ENCODE measurements at places on chromosomes 7 and 10.

- no peak for DNase-seq
Observed at GRCh38 chr10:61970182-61971002, 68.9 kb downstream of the ARID5B start.

DNA sequence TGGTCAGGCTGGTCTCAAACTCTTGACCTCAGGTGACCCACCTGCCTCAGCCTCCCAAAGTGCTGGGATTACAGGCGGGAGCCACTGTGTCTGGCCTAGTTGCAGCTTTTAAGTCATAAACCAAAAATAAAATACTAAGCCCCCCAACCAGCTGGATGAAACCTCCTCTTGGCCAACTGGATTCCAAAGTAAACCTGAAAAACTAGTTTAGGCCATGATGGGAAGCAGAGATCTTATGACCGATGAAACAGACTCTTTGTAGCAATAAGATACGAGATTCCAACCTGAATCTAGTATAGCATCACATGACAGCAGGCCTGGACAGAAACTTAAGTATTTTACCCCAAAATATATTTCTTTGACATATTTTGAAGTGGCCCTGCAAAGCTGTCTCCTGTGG lies 9.1 kb upstream of the MCM10 start:
- DNase-seq = no peak

DNA sequence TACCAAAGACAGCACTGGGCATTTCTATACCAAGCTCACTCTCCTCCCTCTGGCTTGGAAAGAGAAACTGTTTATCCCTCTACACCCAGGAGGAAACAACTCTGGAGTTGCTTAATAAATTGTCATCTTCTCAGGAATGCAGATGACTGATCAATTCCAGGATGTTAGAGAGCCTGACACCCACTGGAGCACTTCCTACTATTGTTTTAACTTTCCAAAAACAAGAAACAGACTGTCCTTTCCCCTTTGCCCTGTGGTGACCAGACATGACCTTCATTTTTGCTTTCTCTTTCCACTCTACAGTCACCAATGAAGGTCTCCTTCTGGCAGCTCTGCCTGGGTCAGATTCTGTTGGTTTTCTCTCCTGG lies 19.6 kb downstream of the GIMAP4 start:
- no peak for DNase-seq

DNA sequence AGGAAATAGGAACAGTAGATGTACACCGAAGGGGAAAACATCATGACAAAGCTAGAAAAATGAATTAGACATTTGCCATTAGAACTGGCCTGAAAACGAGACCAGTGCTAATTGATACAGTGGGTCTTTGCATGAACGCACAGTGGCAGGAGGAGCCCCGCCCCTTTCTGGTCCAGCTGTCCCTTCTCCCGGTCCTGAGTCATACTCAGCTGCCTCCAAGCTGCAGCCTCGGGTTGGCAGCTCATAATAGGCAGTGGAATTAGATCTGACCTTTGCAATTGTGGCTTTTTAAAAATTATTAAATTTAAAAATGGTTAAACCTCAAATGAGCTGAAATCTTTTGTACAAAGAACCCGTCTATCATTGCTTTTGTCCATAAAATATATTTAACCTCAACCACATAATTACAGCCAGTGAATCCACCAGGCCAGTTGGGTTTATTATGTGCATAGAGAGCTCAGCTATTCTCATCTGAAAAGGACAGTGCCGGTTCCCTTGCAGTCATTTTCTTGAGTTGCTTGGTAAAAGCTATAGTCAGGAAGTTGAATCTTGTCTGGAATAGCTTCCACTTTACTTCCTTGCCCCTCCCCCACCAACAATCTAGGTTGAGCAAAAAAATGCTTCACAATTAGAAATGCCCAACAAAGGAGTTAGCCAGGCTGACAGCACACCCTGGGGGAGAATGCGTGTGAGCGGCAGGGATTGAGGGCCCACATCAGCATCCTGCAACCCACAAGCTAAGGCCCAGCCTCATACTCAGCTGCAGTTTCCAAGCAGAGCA lies 147.1 kb downstream of the BUB3 start:
- no peak for DNase-seq

GRCh38 chr10:34229917-34230316 lies 585.2 kb downstream of the PARD3 start:
- no peak for DNase-seq

- DNase-seq = no peak
Observed at GRCh38 chr7:124840435-124840834, 74.8 kb upstream of the GPR37 start.

- no peak for DNase-seq
Observed at GRCh38 chr10:70576803-70577517, 25.6 kb downstream of the PRF1 start.

DNA sequence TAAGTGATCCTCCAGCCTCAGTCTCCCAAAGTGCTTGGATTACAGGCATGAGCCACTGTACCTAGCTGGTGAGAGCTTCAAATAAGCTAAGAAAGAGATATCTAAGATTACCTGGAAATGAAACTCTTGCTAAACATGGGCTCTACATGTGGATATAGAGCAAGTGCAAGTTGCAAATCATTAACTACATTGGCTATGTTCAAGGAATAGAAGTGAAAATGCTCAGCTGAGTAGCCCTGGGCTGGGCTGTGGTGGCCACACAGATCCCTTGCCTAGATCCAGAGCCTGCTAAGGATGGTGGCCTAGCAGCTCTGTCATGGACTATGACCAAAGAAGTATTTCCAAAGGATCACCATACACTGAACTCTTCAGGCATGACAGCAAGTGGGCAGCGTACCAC lies 209.3 kb downstream of the PLXNA4 start:
- no peak for DNase-seq

DNA sequence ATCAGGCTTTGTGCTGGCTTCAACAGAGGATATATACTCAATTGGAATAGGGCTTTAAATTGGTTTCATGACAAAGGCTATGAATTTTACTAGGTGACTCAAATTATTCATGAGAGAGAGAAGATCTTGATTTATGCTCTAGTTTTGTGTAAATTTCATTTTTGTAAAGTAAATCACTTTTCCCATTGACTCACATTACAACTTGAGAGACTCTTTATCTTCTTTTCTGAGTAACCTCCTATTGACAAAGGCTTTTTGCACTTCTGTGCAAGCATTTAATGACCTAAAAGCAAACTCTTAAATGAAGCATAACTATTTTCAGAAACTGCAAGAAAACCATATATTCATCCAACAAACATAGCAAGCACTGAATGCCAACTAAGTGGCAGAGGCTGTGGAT lies 98.5 kb upstream of the RHOBTB1 start:
- DNase-seq = no peak

GRCh38 chr7:123961771-123962170 lies 36.7 kb downstream of the SPAM1 start:
- DNase-seq = no peak

GRCh38 chr10:30027057-30028005 lies 32.1 kb downstream of the JCAD start:
- DNase-seq = peak; percentile 60

DNA sequence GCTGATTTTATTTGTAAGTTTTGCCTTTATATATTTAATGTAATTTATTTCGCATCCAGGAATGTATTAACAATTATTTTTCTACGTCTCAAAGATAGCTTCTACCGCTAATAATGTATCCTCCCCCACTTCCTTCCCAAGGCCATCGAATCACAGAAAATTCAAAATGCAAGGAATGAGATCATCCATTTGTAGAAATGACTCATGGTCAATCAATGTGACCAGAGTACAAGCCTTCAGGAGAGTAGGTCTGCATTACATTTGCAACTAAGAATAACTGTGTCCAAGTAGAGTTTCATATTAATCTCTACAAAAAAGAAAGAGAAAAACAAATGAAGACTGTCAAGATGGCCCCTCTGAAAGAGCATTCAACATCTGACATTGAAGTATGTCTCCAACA lies 205.9 kb upstream of the PHF14 start:
- DNase-seq = no peak

GRCh38 chr7:29684787-29685650 lies 121.3 kb upstream of the WIPF3 start:
- no peak for DNase-seq

DNA sequence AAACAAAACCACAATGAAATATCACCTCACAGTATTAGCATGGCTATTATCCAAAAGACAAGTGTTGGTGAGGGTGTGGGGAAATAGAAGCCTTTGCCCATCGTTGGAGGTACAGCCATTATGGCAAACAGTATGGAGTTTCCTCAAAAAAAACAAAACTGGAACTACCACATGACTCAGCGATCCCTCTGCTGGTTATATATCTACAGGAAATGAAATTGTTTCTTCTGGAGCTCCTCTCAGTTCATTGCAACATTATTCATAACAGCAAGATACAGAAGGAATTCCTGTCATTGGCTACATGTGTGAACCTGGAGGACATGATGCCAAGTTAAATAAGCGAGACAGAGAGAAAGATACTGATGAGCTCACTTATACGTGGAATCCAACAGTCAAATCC lies 2.4 kb upstream of the UBE3C start:
- DNase-seq = no peak

DNA sequence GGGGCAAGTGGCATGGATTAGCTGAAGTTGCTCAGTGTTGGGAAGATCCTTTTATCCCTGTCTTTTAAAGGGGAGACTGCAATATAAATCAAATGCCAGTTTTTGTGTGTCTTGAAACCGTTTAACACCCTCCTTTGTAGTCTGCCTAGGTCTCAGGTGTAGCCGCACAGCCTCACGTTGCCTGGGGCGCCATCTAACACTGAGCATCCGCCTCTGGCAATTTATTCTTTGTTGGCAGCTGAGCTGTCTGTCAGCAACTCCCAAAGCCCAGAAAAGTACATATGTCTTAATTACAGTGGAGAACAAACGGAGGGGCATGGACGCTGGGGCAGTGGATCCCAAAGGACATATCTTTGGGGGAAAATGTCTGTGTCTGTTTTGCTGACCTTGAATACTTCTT lies 254.7 kb downstream of the STK31 start:
- no peak for DNase-seq

DNA sequence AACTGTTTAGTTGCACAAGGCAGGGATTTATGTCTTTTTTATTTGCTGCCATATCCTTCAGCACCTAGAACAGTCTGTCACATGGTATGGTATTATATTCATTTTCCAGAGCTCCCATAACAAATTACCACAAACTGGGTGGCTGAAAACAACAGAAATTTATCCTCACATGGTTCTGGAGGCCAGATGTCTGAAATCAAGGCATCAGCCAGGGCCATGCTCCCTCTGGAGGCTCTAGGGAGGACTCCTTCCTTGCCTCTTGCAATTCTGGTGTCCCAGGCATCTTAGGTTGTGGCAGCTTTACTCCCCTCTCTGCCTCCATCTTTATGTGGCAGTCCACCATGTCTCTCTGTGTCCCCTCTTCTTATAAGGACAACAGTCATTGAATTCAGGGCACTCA lies 43.1 kb downstream of the MET start:
- DNase-seq = no peak

GRCh38 chr7:139118805-139119485 lies 9.4 kb upstream of the ZC3HAV1 start:
- no peak for DNase-seq

DNA sequence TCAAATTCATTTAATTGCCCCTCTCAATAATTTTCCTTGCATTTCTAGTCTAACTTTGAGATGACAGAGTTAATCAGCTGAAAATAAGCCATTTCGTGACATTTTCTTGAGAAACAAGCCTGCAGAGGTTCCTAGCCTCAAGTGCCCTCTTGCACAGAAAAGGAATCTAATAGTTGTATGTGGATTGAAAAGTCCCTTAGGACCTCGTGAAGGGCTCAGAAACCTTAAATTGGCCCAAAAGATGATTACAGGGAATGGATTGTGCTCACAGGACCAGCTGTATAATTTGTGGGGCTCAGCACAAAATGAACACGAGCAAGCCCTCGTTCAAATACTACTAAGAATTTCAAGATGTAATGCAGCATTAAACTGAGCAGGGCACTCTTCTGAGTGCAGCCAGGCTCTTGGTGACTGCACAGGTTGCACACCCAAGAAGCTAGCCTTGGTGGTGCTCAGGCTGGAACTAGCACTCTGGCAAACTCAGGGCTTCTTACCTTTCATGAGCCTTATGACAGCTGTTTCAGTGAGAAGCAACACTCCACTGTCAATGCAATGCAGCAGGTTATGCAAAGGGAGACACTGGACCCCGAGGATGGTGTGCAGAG lies 102.2 kb downstream of the GSAP start:
- no peak for DNase-seq
